RPMI8226 (cell line): ENCODE measurements at places on chromosomes 2 and 18.

DNA sequence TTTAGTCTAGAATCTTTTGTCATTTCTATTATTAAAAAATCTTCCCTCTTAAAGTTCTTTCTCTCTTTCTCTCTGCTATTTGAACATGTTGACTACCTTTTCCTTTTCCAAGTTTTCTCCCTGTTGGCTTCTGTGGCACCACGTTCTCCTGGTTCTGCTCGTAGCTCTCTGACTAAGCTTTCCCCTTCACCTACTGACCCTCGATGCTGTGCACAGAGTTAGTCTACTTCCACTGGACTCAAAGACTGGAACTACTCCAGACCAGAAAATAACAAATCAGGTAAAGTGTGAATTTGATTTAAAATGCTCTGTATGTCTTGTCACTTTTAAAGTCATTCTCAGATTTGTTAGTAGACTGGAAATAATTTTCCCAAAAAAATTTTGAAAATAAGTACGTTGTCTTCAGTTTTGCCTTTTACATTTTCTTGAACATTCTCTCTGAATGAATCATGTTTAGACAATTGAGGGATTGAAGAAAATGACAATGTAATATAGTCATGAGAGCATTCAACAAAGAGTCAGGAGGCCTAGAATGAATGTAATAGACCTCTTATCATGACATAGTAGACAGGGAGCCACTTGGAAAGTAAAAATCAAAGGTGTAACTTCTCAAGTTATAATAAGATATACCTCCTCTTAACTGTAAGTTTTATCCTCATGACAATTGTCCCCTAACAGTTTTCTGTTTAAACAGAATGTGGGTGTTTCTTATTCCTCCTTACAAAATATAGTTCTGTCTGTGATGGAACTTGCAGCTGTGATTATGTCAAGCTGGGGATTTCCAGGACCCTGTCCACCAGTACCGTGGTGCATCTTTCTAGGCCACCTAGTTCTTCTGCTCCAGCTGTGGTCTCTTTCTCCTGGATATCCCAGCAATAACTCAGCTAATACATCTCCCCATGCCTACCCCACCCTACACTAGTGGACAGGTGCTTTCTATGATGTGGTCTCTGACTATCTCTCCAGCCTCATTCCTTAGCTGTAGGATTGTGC, 25.5 kb downstream of the ITPRID2 start:
- DNase-seq = no peak

DNA sequence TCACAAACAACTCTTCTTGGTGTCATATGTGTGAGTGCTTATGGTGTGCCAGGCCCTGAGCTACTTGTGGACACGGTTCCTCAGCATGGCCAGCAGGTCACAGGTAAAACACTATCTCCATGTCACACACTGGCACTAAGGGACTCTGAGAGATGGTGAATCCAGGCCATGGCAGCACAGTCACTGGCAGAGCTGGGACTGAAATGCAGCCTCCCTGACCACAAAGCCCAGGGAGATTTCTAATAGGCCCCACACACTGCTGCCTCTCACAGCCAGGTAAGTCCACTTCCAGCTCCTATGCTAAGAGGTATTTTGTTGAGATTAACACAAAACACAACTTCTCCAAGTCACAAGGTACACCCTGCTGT, 92.0 kb downstream of the ACTR2 start:
- DNase-seq = no peak

- no peak for DNase-seq
Observed at GRCh38 chr18:48860269-48861180, 90.2 kb downstream of the SMAD7 start.

DNA sequence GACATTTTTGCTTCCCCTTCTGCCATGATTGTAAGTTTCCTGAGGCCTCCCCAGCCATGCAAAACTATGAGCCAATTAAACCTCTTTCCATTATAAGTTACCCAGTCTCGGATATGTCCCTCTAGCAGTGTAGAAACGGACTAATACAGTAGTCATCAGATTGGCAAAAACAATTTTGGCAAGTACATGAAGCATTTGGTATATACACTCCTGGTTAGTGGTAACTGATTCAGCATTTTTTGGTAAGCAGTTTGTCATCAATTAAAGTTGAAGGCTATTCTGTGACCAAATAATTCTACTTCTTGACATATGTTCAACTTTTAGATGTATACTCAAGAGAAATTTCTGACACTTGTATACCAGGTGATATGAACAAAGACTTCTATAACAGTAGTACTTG, 190.5 kb upstream of the STON1 start:
- DNase-seq = no peak

DNA sequence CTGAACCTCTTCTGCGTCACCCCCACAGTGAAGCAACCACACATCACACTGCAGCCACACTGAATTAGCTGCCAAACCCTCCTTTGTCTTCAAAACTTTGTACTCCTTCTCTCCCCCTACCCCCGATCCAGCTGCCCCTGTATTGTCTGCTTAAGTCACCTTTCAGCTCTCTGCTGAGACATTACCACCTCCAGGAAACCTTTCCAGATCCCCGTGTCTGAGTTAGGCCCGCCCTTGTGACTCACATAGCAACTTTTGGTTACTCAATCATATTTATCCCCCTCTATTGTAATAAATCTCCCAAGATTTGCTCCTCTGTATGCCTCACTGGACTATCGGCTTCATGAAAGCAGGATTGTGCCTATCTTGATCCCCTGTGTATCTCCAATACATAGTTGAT, 82.8 kb upstream of the CDCA7 start:
- DNase-seq = no peak

DNA sequence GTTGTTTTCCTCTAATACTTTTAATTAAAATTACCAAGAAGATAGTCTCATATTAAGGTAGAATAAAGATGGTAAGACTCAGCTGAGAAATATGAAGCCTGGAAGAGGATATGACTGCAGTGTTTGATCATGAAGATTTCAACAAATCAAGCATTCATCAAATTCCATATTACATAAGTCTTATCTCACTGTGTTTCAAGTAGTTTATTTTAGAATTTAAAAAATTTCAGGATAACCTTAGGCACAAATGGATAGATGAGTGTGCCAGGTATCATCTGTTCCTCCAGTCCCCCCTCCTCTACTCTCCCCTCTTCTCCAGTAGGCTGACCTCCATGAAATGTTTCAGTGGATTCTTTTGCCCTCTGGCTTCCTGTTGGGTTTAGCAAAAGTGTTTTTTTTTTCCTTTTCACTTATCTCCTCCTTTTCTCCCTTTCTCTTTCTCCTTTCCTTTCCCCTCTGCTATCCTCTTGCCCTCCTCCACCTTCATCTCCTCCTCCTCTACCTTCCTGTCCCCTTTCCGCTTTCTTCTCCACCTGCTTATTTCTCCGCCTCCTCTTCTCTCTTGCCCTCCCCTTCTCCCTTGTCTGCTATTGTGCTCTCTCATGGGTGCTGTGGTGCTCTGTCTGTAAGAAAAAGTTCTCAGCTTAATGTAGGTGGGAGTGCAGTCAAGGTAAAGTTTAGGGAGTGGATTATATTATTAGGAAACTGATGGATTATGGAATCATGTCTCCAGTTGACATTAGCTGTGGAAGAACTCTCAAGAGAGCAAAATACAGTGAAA, 72.8 kb downstream of the ABI2 start:
- no peak for DNase-seq

- DNase-seq = no peak
Observed at GRCh38 chr2:12287220-12287751, 429.4 kb upstream of the TRIB2 start.

DNA sequence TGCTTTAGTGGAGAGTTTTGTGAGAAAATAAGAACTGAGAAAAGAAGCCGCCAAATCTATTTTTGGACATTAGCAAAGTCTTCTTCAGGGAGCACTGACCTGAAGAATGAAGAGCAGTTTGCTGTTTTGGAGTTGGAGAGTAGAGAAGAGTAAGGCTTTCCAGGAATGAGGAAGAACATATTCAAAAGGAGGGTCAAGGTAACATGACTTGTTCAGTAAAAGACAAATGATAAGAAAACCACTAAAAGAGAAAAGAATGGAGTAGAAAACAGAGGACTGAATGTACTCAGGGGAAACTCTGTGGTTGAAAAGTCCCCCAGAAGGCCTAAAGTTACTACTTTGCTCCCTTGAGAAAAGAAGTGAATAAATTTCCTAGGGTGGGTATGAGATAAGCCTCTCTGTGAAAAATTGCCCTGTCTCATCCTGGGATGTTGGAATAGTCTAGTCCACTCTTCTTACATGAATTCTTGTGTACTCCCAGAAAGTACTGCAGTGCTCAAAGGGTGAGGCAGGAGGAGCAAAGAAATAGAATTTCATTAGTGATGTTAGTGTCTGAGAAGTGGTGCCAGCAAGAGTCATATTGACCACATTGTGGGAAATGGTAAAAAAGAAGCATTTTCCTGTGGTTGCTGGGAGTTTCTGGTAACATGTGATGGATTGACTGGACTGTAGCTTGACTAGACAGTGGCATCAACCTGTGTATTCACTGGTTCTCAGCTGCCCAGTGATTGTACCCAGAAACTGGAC, 27.8 kb downstream of the MBD5 start:
- DNase-seq = no peak

DNA sequence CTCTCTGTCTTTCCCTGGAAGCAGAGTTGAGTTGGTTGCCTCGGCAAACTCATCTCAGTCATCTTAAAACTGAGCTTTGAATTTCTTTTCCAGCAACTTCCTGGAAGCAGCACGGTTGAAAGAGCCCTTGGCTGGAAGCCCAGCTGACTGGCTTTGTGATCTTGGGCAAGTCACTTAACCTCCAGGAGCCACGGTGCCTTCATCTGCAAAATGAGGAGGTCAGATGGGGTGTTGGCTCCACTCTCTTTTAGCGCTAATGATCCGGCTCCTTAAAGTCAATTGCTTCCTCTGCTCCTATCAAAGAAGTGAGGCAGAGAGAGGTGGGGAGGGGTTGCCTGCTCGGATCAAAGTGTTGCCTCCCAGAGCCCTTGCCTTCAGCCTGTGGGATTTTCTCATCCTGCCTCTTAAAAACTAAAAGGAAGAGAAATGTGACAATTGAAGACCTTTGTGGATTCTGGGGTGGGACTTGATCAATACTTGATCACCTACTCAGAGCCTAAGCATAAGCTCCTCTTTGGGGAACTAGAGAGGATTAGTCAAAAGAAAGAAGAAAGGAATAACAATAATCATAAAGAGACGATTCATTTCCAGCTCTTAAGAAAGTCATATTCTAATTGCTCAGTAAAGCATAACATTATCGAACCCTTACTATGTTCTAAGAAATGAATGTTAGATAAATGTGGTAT, 86.6 kb downstream of the MYCN start:
- DNase-seq = peak; percentile 66

- DNase-seq = no peak
Observed at GRCh38 chr2:28382755-28383154, 9.9 kb upstream of the FOSL2 start.

- DNase-seq = no peak
Observed at GRCh38 chr18:27276886-27277285, 91.8 kb upstream of the CHST9 start.

DNA sequence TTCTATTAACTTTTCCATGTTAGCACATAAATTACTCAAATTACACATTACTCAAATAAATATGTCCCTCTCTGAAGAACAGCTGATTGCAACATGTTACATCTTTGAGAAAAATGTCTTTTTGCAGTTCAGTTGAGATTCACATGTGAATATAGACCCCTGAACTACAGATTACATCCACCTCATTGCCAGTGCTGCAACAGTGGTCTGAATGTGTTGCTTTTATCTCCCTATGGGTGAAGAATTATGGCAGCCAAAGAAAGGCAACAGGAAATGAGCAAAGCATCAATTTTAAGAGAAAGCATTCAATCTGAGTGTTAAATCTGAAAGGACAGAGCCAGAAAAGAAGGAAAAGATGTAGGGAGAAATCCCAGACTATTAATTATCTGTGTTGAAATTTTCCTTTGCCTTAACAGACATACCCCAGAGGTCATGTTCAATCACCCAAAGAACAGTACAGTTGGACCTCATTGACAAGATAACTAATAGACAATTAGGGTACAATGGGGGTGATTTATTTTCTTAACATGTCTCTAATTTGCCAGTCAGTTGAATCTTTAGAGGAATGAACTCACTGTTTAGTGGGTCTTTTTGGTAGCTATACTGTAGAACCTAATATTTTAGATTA, 620.2 kb downstream of the CPS1 start:
- no peak for DNase-seq

DNA sequence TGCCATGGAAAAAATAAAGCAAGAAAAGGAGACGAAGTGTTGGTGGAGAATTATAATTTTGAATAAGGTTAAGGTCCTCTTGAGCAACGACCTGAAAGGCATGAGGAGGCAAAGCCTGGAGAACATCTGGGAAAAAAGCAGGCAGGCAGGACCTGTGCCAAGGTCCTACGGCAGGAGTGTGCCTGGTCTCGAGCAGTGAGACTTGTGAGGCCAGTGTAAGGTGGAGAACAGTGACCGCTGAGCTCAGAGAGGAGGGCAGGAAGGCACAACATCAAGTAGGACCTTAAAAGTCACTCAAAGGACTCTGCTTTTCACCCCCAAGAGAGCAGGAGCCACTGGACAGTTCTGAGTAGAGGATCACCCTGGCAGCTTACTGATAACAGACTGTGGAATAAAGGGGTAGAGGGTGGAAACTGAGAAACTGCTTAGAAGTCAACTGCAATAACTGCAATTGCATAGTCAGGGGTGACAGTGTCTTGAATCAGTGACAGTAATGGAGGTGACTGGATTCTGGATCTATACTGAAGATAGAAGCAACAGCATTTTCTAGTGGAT, 3.5 kb downstream of the NOL10 start:
- no peak for DNase-seq

- DNase-seq = no peak
Observed at GRCh38 chr18:58243401-58243800, 199.4 kb downstream of the NEDD4L start.

DNA sequence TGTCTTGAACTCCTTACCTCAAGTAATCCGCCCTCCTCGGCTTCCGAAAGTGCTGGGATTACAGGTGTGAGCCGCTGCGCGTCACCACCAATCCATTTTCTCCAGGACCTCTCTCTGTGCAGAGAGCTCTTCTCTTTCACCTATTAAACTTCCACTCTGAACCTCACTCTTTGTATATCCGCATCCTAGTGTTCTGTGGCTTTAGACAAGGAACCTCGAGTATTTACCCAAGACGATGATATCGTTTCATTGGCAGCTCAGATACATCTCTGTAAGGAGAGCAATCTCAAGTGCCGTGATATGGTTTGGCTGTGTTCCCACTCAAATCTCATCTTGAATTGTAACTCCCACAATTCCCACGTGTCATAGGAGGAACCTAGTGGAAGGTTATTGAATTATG, 15.1 kb upstream of the WDR33 start:
- DNase-seq = no peak
